Colonic mucosa (tissue), 4 donors: ENCODE measurements at places on chromosomes 1 and 21. TPM values are rescaled to one million over a fixed set of nuclear protein-coding genes. Genes with fewer than 3 reads are reported as not detected.

DNA sequence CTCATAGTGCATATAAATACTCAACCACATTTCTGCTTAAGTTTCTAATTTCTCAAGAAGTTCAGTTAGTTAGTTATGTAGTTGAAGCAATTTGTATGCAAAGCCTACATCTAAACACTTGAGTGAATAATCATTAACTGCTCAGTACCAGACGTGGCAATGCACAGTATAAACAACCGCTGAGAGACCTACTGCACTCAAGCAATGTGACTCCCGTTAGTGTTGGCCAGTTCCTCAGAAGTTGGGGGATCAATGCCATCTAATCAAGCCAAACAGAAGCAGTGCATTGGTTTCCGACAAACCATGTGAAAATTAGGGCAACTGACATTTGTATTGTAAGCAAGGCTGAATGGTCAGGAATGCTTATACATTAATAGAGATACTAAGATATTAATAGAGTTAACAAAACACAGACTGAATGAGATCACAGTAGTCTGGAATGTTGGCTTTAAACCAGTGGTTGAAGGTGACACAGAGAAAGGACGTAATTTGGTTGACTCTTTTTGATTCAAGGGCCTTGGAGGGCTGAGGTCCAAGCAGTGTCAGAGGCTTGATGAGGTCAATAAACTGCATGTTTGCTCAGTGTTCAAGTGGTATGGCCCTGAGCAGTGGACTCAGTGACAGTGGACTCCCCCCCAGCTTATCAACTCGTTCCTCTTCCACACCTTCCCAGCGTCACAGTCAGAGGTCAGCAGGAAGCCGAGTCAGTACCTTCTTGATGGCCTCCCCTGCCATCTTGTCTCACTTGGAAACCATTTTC, 255.5 kb downstream of the CTH start:
- DNase-seq, result no peak

DNA sequence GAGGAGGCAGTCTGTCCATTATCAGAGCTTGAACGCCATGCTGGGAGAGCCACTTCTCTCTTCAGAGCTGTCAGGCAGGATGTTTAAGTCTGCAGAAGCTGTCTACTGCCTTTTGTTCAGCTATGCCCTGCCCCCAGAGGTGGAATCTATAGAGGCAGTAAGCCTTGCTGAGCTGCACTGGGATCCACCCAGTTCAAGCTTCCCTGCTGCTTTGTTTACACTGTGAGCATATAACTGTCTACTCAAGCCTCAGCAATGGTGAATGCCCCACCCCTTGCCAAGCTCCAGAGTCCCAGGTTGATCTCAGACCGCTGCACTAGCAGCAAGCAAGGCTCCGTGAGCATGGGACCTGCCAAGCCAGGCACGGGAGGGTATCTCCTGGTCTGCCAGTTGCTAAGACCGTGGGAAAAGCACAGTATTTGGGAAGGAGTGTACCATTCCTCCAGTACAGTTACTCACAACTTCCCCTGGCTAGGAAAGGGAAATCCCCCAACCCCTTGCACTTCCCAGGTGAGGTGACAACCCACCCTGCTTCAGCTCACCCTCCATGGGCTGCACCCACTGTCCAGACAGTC, 32.5 kb downstream of the RGS13 start:
- DNase-seq, result peak; percentile 23

- DNase-seq, result no peak
These were observed 226.9 kb downstream of the KAZN start for GRCh38 chr1:14825396-14825795.

GRCh38 chr1:938711-939489, 15.2 kb downstream of the SAMD11 start:
- DNase-seq, result no peak

- no peak for DNase-seq
These were observed 13.2 kb downstream of the SETD4 start for GRCh38 chr21:36047139-36047538.

DNA sequence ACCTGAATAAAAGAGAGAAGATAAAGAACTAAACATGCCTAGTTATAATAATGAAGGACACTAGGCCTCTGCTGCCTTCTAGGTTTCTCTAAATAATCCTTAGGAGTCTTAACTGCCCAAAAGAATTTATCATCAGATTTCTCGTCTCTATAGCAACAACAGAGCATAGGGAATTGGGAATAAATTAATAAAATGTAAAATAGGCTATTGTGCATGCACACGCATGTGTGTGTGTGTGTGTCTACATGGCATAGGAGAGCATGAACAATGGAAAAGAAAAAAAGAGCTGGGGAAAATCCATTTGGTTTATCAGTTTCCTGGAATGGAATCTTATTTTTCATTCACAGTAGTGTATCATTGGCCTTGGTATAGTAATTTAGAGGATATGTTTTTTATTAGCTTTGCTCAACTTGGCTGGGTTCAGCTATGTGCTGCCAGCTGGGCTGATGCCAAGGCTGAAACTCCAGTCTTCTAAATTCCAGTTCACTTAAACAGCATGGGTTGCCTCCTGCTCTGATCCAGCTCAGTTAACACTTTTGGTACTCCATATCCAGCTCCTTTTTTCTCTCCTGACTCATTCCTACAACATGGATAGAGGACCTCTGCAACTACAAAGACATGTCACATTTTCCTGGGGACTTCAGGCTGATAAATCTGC, 80.6 kb upstream of the SLFNL1 start:
- DNase-seq, result peak; percentile 85

GRCh38 chr1:211680752-211681327, 5.4 kb upstream of the NEK2 start:
- peak; percentile 59 for DNase-seq

RORC gene
- total RNA-seq, result 27.7 TPM

TMPRSS15 gene
- total RNA-seq, result not detected

MPL gene
- not detected for total RNA-seq

RPTN gene
- not detected for total RNA-seq
